ENCODE measurements at places on chromosomes 2 and 18.

DNA sequence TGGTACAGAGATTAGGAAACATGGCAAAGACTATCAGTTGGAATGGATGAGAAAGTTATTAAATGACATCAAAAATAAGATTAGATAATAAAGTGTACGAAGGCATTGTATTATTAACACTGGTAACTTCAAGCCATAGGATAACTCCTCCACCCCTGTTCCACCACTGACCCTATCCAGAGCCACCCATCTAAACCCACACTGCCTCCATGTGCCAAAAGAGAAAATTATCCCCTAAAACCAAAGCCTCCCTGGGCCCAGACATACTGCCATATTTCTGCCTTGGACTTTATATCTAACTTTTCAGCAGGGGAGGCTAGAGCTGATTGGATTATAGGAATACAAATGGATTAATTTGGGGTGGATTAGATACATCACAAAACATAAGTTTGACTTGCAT, 443.7 kb downstream of the BCL11A start:
- no peak for DNase-seq

GRCh38 chr2:37417321-37417720, 72.9 kb downstream of the QPCT start:
- DNase-seq, result no peak

GRCh38 chr2:158645299-158645698, 149.8 kb upstream of the DAPL1 start:
- DNase-seq, result no peak

DNA sequence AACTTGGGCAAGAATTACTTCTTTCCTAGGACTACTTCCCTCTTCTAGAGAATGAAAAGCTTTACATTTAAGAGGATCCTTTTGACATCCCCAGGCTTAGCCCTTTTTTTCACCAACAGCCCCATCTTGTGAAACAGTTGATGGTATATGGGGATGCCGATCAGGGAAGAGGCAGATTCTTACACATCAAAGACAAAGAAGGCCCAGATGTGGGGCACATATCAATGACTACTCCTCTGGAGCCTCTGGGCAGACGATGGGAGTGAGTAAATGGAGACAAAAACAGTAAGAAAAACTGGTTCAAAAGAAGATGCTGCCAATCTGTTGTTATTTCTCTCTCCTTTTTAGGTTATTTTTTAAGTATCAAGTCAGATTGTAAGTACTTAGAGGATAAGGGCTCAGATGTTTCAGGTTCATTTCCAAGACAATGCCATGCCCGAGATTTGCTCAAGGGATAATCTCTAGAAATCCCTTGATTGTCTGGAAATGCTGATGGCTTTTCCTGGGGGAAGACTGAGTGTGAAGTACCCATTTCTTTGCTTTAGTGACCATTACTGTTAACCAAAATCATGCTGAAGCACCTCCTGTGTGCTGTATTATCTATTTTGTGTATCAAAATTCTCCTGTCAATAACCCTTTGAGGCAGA, 117.5 kb downstream of the EPHA4 start:
- DNase-seq, result no peak

DNA sequence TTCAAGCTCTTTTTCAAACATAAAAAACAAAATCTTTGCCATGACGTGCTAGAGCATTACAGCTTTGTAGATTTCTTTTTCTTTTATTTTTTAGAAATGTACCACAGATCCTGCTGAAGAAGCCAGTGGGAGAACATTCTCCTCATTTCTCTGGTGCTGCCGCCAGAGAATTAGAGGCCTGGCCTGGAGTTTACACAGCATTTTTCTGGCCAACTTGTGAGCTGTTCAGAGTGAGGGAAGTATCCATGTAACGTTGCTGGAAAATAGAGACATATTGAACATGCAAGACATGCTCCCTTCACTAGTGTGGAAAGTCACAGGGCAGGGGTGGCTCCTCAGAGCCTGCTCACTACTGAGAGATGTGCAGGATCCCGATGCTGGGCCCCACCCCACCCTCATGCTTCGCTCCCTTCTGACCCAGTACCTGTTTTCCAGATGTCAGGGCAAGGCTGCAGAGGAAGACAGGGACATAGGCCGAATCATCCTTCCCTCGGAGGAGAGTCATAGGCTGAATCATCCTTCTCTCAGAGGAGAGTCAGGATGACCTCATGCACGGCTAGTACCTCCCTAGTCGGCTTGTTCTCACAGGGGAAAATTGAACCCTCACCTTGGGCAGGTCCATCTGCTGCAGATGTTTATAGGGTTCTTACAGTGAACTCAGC, 298.5 kb downstream of the INSIG2 start:
- DNase-seq, result peak; percentile 74

GRCh38 chr2:165682546-165682945, 111.5 kb downstream of the GALNT3 start:
- no peak for DNase-seq

- no peak for DNase-seq
Measured at GRCh38 chr18:2274613-2275012, 296.7 kb downstream of the METTL4 start.

DNA sequence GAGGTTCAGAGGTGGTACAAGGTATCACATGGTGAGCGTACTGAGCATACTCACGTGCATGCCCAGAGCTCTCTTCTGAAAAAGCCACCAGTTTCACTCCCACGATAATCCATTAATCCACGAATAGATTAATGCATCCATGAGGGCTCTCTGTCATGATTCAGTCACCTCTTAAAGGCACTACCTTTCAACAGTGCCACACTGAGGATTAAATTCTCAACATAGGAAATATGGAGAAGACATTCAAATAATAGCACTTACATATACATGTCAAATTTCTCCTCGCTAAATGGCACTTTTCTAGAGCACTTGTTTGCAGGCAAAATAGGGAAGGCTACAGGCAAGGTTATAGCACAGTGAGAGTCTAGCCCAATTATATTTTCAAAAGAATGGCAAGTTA, 825.9 kb downstream of the TRIB2 start:
- no peak for DNase-seq

GRCh38 chr2:219609149-219609750, 11.6 kb downstream of the STK11IP start:
- no peak for DNase-seq

DNA sequence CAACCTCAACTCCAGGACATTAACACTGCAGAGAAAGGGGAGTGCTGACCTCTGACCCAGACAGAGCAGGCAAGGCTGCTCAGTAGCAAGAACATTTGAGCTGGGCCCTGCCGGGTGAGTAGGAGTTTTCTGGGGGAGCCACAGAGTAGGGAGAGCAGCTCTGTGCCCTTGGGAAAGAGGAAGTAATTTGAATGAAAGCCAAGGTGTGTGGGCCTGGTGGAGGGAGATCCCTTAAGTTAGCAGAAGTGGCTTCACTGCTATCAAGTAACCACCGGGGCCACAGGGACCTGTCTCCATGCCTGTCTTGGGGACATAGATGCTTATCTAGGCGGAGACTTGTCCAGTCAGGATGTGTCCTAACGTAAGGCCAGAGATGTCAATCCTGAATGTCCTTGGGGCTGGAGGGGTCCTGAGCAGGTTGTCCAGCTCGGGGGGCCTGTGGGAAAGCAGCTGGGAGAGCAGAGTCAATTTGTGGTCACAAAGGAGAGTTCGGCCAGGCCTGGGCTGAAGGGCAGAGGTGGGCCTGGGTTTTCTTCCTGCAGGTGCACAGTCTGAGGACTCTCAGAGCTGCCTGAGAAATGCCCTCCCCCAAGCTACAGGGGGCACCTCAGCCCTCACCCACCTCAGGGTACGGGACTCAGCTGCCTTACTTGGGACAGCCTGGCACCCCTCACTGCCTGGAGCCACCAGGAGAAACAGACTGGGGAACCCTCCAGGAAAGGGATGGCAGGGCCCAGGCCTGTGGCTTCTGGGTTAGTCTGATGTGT, 15.0 kb upstream of the OTOF start:
- DNase-seq, result no peak

GRCh38 chr2:102197389-102198137, 10.7 kb downstream of the IL1RL2 start:
- no peak for DNase-seq

GRCh38 chr2:97645112-97645694, 659 bp upstream of the COX5B start:
- no peak for DNase-seq

GRCh38 chr2:190528521-190529001, 6.0 kb downstream of the NEMP2 start:
- DNase-seq, result no peak
